ENCODE measurements at places on chromosomes 2 and 18.
A peak's percentile ranks its signal among the peaks of the same experiment; 100 is the strongest.

DNA sequence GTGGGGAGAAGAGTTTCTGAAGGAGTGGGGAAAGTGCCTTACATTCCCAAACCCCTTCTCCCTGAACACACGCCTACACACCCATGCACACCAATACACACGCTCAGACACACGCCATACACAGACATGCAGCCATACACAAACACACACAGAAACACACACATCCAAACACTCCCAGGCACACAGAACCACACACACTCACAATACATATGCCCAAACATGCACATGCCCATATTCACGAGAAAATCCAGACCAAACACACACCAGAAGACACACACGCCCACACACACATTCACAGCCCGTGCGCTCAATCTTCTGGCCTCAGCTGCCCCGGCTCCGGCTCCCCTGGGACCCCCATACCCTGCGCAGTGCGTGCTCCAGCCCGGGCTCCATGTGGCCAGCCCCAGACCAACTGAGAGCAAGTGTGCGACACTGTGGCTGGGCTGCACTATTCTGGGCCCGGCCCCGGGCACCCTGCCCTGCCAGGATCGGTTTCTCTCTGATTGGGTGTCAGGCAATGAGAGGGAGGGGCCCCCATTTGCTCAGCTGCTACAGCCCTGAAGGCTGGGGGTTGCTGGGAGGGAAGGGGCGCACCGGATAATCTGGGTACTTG lies at the start of gene PRKAG3:
TSS of gene PRKAG3 (minus strand) at position 426 of the 613 bp plus-strand sequence.
- no peak for DNase-seq

GRCh38 chr2:201361078-201361733 lies 4.1 kb upstream of the FLACC1 start:
- DNase-seq = no peak

GRCh38 chr18:22447792-22448191 lies 30.1 kb upstream of the CTAGE1 start:
- DNase-seq = no peak

DNA sequence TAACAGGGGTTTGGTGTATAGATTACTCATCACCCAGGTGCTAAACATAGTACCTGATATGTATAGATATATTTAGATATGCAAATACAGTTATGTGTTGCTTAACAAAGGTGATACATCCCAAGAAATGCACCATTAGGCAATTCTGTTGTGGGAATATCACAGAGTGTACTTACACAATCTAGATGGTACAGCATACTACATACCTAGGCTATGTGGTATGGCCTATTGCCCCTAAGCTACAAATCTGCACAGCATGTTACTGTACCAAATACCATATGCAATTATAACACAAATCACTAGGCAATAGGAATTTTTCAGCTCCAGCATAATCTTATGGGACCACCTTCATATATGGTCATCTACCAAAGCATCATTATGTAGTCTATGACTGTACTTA lies 43.5 kb upstream of the NPAS2 start:
- DNase-seq = no peak

- DNase-seq = no peak
These were observed 32.3 kb upstream of the ASNSD1 start for GRCh38 chr2:189628817-189629530.

GRCh38 chr2:232382331-232383225 lies 4.0 kb downstream of the ALPP start:
- no peak for DNase-seq

GRCh38 chr2:223594831-223595230 lies 7.3 kb downstream of the SCG2 start:
- no peak for DNase-seq

DNA sequence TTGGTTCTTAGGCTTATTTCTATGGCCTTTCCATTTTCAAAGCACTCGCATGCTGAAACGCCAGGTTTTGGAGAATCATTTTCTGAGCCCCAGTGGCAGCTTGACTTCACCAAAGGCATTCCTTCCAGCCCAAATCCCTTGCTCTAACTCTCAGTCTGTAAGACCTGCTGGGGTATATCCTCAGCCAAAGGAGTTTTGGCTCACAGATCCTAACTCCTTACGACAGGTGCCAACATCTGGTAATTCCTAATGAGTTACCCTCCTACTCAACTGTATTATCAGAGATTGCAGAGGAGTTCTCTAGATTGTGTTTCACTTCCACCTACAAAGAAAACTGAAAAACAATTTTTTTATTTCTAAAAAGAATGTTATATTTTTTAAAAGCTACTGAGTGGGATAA lies 79.0 kb upstream of the RAB27B start:
- no peak for DNase-seq

DNA sequence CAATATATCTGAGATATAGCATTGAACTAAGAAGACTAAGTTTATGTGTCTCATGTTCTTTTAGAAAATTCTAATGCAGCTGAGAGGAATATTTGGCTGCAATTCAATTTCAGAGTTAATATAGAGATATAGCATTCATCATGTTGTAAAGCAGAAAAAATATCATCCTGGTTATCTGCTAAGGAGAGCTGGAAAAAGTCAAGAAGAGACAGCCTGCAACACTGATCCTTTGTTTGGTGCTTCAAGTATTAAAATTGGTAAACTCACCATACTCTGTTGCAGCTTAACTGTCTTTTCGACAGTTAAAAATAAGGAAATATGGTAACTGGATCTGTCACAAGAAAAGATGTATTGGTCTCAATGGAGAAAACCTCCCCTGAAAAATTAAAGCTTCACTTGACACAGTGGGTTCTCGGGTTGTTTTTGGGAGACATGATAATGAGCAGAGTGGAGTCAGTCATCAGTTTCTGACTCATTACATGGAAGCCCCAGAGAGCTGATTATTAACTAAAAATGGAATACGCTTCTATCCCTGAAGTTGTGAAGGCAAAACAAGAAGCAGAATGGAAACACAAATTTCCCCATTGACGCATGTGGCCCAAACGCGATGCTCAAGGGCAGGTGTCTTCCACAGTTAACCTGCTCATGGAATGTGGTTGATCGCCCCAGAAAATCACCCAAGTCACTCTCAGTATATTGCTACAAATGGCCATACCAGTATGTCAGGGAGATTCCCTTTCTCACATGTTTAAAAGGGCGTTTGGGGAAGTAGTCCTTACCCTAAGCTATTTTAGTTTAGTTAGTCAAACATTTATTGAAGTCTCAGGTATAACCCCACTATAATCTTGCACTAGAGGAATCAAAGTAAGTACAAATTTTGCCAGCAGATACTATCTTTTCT lies 8.2 kb downstream of the BCL2 start:
- DNase-seq = no peak

DNA sequence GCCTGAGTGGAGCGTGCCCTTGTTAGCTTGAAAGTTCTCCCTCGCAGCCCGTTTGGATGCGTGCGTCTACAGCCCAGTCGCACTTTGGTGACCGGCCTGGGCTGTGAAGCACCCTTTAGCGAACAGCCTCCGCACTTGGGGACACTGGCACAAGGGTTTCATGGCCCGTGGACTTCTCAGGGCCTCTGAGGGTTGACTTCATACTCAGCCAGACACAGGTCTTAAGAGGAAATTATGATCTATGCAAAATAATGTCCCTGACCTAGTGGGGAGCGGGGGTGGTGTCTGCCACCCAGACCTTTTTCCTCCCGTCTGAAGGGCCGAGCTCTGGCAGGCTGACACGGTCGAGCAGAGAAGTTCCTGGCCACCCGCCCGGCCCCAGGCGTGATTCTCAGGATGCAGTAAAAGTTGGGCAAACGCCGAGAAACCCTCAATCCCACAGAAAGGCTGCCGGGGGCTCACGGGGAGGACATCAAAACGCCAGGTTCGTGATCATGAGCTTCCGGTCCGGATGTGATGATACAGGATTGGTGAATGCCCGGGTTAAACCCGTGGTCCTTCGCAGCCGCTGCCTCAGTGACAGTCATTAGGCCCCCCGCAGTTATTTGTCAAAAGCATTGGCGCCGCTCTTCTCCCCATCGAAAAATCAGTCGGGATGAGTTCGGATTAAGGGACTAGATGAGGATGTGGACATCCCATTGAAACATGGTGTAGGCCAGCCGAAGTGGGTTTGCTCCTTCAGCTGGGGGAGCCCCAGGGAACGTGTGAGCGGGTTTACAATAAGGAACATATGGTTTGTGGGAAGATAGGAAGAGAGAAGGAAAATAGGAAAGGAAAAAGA lies 3.6 kb upstream of the PAX3 start:
- no peak for DNase-seq

GRCh38 chr2:144331674-144332355 lies 188.1 kb downstream of the ZEB2 start:
- DNase-seq = no peak

- DNase-seq = no peak
These were observed 4.3 kb downstream of the SOX11 start for GRCh38 chr2:5696404-5696944.

GRCh38 chr2:29073933-29074332 lies 390 bp downstream of the PCARE start:
- DNase-seq = no peak

DNA sequence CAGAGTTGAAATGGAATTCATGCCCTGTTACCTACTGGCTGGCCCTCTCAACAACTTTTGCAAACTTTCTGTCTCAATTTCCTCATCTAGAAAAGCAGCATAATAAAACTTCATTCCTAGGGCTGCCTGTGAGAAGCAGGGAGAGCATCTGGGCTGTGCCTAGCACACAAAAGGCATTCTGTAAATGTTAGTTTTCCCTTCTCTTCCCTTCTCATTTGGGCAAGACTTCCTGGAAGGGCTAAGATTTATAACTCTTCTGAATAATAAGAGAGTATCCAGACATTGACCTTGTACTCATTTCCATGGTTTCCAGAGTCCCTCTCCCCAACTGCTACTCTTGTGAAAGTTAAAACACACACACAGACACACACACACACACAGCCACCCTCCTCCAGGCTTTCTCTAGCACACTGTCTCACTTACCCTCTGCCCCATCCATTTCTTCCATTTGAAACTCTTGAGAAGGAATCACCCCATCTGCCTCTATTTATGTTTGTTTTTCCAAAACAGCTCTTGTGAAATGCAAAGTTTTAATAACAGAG lies 302.1 kb downstream of the SMAD2 start:
- DNase-seq = no peak

GRCh38 chr2:86221066-86221684 lies 21.9 kb downstream of the MRPL35 start:
- DNase-seq = peak; percentile 55

DNA sequence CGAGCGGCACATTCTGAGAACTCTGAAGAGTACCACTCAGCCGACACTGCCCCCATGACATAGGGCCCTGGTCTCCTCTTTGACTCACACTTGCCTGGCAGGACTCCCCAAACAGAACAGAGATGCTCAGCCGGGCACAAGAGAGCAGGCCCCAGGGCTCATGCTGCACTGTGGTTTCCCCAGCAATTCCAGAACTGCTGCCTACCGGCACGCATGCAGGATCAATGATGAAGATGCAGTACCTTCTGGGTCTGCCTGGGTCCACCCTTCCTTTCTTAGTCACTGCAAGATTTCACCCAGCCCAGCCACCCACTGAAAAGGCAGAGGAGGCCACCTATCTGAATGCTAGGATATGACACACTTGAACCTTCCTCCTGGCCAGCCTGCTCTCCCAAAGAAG lies 49.4 kb downstream of the BCL11A start:
- no peak for DNase-seq

DNA sequence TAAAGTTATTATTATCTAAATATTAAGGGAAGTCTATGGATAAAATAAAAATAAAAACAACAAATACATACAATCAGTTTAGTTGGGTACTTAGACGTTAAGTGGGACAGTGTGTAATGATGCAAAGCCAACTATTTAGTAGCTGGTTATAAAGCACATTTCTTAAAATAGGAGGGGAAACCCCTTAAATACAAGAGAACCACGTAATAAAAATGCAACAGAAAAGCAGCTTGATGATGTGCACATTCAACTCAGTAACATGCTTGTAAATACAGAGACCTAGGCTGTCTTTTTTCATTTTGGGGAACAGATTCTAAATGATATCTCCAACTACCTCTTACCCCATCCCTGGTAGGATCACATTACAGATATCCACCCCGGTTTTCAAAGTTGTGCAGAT lies 134.3 kb upstream of the AQP4 start:
- no peak for DNase-seq

DNA sequence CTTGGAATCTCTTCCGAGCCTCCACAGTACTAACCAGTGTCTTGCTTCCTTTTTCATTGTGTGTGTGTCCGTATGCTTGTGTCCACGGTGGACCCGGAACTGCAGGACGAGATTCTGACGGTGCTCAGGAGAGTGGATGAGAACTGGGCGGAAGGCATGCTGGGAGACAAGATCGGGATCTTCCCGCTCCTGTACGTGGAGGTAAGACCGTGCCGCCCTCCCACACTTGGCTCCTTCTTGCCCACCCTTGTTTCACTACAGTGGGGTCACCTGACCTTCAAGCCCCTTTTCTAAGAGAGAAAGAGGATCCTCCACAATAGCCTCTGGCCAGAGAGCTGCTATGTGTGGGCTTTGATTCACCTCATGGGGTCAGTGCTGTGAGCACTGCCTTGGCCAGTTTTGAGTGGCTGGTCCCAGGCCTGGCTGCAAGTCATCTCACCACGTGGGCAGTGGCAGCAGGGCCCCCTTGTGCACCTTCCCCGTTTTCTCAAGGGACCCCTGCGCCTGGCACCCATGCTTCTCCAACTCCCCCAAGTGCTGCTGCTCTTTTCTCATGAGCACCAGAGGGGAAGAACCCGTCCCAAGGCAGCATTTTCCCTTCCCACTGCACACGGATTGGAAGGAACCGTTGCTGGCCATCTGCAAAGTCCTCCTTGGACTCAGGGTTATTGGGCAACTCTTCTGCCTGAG lies 242.1 kb downstream of the SEPTIN10 start:
- DNase-seq = no peak

GRCh38 chr2:45968946-45969584 lies 317.6 kb downstream of the PRKCE start:
- no peak for DNase-seq
